Stimulated activated CD4-positive, alpha-beta T cell treated with anti-CD3 and anti-CD28 coated beads, Interleukin-1b, Interleukin-23, amount 100 ng/mL, for 48 hours (primary cell): ENCODE measurements at places on chromosomes 12 and 14.

DNA sequence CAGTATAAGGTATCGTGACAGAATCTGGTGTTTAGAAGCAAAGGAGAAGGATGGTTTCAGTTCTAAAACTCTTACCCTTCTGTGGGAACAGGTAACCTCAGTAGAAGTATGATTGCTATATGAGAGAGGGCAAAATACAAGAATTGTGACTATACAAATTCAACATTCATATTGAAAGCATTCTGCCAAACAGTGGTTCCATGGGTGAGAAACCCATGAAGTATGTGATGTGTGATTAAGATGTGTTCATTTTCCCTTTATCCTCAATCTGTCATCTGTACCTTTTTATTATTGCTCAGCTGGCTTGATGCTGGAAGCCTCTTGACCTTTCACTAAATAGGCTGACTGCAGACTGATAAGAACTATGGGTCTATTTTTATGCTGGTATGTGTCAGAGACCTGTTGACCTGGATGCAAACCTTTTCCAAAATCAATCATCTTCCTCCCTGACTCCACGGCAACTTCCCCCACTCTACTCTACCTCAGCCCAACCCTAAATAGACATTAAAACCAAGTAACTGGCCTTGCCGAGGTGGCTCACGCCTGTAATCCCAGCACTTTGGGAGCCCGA is 109.6 kb downstream of the STXBP6 start:
- no peak for DNase-seq

DNA sequence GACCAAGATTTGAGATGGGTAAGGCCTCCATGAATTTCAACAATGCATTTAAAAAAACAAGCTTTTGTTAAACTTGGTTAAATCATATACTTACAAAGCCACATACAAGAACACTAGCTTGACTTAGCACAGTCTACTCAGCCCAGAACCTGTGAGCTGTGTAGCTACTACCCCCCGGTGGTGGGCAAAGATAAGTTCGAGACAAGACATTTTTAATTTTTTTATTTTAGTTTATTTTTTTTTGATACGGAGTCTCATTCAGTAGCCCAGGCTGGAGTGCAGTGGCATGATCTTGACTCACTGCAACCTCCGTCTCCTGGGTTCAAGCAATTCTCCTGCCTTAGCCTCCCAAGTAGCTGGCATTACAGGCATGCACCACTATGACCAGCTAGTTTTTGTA is 3.7 kb upstream of the NECAP1 start:
- peak; percentile 58 for DNase-seq

DNA sequence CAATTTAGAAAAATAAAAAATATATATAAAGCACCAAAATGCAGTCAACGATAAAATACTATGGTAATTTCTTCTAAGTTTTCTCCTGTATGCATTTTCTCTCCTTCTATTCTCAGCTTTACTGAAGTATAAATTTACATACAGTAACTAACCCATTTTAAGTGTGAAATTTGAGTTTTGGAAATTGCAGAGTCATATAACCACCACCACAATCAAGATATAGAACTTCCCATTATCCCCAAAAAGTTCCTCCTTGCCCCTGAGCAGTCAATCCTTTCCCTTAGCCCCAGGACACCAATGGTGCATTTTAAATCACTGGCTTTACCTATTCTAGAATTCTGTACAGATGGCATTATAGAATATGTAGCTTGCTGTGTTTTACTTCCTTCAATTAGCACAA is 31.0 kb upstream of the BBS10 start:
- no peak for DNase-seq

DNA sequence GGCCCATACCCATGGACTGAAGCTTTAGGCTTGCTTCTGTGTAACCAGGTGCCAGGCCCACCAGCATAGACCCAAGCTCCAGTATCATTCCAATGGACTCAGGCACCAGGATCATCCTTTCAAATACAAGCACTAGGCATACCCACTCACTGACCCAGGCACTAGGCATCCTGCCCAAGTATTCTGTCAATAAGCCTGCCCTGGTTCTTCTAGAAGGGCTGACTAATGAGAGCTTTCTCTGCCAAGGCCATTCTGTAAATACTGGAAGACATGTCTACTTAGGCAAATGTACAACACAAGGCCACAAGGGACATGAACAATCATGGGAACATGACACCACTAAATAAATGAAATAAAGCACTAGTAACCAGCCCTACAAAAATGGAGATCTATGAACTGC is 352.2 kb downstream of the FSCB start:
- DNase-seq: no peak

DNA sequence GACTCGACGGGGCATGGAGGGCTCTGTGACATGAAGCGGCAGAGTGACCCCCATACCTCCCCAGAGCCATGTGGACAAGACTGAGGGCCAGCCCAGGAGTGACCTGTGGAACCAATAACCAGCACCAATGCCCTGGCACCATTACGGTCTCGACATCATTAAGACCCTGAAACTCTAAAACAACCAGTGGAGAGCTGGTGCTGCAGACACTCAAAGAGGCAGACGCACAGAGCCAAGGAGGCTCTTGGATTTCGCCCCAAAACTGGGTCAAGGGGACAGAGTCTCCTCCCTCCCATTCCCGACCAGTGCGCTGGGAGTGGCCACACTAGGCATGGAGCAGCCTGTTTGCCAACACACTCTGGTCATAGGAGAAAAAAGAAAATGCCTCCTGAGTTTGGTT is 41.6 kb upstream of the VASH1 start:
- DNase-seq: no peak

DNA sequence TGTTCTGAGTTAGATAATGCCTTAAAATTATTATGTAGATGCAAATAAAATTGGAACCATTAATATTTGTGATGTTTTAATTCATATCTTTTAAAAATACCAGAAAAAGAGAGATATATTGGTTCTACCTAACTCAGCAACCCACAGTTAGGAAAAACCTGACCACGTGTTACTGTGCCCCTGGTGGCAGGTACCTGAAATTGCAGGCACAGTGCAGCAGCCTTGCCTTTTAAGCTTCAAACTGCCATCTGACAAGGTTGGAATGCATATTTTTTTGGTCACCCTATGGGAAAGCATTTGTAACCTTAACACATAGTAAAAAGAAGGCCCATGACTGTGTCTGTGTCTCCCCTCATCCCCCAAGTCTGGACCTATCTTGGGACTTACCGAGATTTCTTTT is 109.4 kb upstream of the NOS1 start:
- no peak for DNase-seq

DNA sequence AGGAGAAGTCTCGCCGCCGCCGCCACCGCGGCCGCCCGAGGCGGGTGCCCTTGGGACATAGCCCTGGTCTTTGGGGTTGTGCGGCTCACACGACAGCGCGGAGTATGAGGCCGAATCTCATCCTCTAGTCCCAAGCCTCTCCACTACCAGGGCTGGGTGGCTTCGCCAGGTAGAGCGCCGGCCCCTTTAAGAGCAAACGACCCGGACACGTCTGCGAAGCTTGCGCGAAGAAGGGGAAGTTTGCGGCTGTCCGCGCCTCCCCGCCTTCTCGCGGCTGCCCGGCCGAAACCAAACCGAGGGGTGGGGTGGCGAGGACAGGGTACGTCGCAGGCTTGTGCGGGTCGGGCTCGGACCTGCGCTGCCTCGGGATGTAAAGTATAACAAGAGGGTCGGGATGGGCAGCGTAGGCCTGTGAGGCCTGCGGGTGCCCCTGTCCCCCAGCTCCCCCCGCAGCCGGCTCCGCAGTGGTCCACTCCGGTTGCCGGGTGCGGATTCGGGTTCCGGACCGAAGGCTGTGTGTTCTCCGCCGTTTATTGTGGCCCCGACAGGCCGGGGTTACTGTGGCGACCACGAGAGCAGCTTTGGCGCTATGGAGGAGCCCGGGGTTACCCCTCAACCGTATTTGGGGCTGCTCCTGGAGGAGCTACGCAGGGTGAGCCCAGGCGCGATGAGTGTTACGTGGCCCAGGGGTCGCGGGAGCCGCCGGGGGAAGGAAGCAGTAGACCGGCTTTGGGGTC is 33.3 kb downstream of the MIA2 start:
- DNase-seq: peak; percentile 72

DNA sequence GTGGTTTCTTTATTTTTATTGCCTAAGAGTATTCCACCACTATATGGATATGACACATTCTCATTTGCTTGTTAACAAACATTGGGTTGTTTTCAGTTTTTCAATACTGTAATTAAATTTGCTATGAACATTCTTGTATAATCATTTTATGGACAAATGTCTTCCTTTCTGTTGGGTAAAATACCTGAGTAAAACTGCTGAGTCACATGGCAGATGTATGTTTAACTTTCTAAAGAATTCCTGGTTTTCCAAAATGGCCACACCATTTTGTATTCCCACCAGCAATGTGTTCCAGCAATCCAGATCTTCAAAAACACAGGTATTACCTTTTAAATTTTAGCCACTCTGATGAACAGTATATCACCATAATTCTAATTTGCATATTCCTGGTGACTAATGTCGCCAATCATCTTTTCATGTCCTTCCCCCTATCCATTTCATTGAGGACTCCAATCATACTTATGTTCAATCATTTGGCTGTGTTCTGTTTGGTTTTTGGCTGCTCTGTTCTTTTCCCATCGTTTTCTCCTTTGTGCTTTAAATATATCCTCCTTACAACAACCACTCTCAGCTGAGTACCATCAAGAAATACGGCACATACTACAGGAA is 36.0 kb downstream of the CDK17 start:
- no peak for DNase-seq

DNA sequence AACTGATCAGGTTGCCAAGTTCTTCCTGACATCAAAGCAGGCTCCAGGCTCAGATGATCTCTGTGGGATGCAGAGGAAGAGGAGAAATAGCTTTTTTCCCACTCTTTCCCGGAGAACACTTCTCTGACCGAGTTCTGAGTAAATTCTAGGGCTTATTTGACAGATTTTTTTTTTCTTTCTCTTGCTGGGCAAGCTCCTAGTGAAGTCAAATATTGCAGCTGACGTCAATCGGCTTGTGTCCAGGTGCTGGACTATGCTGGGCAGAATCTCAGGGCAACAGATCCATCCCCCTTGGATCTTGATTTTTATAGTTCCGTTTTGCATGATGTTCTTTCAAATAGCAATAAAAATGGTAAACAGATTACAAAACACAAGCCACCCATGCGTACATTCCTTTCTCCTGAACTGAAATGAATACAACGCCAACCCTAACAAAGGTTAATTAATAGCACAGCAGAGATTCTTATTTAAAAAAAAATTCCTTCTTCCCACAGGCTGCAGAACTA is 182.2 kb downstream of the NOVA1 start:
- no peak for DNase-seq

GRCh38 chr14:77103951-77104350 is 5.9 kb downstream of the CIPC start:
- DNase-seq: no peak

- DNase-seq: no peak
Measured at GRCh38 chr12:12398026-12398859, 41.4 kb downstream of the BORCS5 start.

GRCh38 chr12:76687981-76688380 is 75.9 kb upstream of the ZDHHC17 start:
- DNase-seq: no peak

GRCh38 chr12:64598831-64599230 is 11.5 kb upstream of the RASSF3 start:
- no peak for DNase-seq

DNA sequence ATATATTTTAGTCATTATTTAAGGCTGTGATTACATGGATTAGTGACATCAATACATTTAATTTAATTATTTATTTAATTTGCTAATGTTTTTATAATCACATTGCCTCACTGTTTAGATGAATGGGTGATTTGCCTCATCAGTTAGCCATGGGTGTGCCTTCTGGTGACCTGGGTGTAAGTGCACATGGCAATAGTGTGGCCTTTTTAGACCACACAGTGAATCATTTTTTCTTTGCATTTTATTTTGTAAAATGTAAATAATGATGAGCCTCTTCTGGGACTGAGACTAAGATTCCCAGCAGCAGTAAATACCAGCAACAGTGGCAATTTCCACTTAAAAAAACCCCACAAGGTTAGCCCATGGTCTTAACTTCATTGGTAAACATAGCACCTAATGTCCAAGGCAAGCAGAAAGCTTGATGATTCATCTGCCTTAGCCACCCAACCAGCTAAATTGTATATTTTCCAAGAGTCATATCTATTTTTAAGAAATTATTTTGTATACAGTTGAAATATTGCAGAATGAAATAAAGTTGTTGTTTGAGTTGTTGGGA is 235.9 kb upstream of the NOVA1 start:
- DNase-seq: no peak

- DNase-seq: no peak
Measured at GRCh38 chr14:53019406-53019805, 68.6 kb upstream of the FERMT2 start.

- no peak for DNase-seq
Measured at GRCh38 chr12:18294889-18295288, 33.6 kb downstream of the PIK3C2G start.

DNA sequence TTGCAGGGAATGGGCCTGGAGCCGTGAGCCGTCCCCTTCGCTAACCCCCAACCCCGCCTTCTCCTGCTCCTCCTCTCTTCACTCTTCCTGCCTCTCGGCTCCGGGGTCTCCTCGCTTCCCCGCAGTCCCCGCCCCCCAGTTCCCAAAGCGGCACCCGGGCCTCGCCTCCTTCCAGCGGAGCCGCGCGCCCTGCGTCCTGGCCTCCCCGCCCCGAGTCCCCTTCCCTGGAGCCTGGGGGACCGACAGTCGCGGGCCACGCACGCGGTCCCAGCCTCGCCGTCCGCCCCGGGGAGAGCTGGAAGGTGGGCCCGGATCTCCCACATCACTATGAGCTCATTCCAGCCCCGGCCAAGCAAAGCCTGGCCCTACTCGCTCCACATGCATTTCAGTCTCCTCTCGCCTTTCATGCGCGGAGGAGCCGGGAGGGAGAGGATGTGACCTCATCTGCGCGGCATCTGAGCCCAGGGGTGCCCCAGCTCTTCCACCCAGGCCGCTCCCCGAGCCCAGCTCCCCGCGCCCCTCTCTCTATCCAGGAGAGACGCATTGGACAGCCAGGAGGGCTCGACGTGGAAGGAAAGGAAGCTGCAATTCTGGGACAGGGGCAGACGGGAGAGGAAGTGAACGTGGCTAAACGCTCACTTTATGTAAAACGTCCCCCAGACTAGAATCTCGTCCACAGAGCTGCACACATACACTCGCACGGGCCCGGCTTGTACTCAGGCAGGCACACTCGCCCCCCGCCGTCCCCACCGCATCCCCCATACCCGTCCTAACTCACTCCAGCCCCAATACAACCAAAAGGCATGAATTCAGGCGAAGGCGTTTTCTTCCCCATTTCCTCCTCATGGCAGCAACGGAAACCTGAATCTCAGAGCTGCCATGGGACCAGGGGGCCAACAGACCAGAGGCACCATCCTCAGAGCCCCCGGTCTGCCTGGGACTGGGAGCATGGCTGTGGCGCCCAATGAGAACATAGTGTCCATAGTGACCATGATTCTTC is 108.7 kb upstream of the CCND2 start:
- peak; percentile 72 for DNase-seq

DNA sequence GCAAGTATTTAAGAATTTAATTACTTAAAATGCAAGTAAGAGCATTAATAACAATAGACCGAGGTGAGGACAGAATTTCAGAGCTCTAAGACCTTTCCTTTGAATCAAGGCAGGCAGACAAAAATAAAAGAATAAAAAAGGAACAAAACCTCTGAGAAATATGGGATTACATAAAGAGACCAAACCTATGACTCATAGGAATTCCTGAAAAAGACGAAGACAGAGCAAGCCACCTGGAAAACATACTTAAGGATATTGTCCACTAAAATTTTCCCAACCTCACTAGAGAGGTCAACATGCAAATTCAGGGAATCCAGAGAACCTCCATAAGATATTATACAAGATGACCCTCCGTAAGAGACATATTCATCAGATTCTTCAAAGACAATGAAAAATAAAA is 325.1 kb downstream of the AEBP2 start:
- no peak for DNase-seq

GRCh38 chr12:57226588-57227314 is 2.8 kb upstream of the SHMT2 start:
- DNase-seq: no peak
